ENCODE measurements at places on chromosomes 5 and 9.

DNA sequence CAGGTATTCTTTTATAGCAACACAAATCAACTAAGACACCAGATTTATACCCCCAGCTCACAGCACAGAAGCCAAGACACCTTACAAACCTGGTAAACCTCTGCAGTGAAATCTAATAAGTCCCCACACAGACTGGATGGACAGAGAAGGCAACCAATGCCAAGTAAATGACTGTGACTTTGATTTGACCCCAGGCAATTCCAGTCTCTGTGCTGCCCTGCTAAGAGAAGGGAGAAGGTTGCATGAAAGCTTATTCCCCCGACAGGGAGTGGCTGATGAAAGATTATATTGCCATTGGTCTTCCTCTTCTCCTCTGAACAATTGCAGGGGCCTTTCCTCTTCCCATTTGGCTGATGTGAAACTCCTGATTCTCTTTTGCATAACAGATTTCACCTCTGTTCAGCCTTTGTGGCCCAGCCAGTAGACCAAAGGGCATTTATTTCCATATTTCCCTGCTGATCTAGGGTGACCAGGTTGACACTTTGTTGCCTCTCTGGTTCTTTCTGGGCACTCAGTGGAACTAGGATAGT is 107.6 kb downstream of the ADRB2 start:
- no peak for DNase-seq

GRCh38 chr5:67290655-67291054 is 94.1 kb upstream of the CD180 start:
- DNase-seq, result no peak

DNA sequence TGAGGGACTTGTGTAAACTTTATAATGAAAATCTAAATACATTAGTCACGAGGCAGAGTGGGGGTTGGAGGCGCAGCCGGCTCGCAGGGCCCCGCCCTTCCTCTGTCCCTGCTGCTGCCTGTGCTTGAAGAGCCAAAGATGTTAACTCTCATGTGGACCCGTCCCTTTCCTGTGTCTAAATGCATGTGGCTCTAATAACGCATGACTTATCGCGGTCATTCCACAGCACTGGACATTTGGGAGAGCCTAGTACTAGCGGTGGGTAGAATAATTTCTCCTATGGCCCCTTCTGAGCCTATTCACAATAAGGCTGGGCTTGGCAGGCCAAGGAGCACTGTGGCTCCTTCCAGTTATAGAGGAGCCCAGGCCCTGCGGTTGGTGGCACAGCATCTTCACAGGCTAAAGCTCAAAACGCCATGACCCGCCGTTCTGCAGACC is 82.3 kb upstream of the SIMC1 start:
- no peak for DNase-seq

DNA sequence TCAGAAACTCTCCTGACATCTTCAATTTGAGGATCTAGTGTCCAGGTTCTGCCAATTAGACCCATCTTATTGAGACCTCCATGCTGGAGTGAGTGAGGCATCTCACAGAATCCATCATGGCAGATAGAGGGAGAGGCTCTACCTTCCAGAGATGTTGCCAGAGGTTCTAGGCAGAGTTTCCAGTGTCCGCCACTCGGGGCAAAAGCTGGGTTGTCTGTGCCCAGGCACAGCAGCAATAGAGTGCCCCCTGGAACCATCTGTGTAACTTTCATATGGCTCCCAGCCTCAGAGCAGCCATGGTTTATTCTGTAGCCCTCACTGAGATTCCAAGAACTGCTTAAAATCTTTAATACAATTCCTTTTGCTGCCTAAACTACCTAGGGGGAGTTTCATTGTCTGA is 16.6 kb upstream of the CCDC112 start:
- no peak for DNase-seq

DNA sequence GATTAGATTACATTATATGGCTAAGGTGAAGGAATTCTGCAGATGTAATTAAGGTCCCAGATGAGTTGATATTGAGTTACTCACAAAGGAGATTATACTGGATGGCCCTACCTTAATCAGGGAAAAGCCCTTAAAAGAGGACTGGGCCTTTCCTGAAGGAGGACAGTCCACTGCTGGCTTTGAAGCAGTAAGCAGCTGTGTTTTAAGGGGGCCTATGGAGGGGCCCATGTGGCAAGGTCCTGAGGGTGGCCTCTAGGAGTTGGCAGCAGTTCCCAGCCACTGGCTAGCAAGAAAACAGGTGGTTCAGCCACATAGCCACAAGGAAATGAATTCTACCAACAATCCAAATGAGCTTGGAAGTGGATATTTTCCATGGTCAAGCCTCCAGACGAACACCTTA is 36.4 kb upstream of the GDNF start:
- DNase-seq, result no peak

- DNase-seq, result no peak
Measured at GRCh38 chr5:142717582-142718215, 31.8 kb upstream of the FGF1 start.

- DNase-seq, result no peak
Measured at GRCh38 chr9:95880021-95880690, 4.7 kb downstream of the ERCC6L2 start.

GRCh38 chr5:82396871-82397514 is 118.8 kb upstream of the RPS23 start:
- no peak for DNase-seq

GRCh38 chr5:60668686-60669304 is 31.2 kb downstream of the DEPDC1B start:
- no peak for DNase-seq

DNA sequence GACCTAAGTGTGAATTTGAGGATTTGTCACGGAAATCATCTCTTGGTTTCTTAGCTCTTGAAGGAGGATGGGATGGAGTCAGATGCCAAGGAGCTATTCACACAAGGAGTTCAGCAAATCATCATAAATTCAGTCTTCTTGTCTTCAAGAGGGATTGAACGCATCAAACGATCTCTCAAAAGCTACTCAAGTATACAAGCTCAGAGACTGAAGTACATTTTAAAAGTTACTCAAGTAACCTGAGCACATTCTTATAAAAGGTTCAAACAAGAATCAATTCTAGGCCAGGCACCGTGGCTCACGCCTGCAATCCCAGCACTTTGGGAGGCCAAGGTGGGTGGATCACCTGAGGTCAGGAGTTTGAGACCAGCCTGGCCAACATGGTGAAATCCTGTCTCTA is 21.1 kb upstream of the GOLPH3 start:
- no peak for DNase-seq

DNA sequence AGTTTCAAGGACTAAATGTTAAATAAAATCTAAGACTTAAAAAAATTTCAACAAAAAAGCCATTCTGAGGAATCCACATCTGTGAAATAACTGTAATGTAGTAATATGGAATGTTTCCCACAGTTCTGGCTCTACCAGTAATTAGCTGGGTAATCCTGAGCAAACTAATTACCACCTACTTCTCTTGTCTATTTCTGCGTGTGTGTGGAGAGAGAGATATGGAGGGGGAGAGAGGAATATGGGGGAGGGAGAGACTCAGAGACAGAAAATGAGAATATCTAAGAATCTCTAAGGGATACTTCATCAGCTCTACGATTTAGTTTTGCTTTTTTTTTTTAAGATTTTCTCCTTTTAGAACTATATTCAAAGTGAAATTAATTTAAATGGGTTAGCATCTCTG is 28.0 kb downstream of the TBCA start:
- no peak for DNase-seq

DNA sequence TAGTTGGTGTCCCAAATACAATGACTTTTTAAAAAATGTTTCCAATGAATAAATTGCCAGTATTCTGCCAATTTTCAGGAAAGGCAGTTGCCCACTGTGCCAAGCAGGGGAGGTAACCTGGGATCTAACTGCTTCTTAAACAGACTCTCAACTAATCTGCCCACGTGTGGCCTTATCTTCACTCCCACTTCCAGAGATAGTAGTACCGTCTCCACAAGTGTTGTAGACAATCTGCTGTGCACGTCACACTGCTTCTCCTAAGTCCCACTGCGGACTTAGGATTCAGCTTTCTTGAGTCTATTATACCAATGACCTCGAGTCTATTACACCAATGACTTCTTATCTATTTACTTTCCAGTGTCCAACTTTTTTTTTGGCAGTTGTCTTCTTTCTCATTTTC is 21.2 kb downstream of the POU4F3 start:
- no peak for DNase-seq

GRCh38 chr5:8209500-8209899 is 340.6 kb downstream of the MTRR start:
- no peak for DNase-seq

GRCh38 chr9:131448818-131449217 is 53.9 kb upstream of the POMT1 start:
- no peak for DNase-seq
